ENCODE measurements at places on chromosomes 3 and 15.

DNA sequence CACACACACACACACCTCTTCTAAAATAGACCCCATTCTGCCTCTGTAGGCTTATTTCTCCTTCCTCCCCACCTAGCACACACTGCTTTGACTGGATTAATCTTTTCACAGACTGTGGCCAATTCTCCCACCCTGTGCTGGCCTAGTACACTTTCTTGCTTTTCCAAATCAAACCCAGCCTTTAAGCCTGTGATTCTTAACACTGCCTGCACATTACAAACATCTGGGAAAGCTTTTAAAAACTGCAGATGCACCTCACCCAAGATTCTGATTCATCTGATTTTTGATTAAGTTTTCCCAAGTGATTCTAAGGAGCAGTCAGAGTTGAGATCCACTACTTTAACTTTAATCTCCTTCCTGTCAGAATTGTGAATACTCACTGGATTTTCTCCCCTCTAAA, 12.8 kb downstream of the CSNK1G1 start:
- no peak for DNase-seq

DNA sequence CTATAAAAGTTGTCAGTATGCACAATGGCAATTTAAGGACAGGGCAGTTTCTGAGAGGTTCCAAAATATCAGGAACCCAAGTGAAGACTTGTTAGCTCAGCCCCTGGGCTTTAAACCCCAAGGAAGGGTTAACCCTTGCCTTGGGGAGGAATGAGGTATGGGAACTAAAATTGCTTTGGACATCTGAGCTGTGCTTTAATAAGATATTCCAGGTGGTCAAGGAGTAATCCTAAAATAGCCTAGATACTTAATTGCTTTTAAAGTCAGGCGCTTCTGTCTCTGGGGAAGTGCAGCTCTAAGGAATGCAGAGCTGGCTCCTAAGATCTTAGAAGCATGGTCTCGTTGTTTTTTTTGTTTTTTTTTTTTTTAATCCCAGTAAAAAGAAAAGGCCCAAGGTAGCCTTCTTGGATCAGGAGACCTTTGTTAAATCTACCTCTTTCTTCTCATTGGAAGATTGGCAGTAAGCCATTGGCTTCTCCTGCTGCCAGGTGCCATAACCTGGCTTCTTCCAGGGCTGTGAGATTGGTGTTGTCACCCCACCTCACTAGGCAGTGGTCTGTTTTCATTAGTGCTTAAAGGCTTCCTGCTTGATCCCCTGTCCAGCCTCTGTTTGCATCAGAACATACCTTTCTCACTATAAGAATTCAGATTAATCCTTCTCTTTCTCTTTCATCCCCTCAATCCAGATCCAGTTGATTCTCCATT, 24.5 kb downstream of the ARID3B start:
- DNase-seq, result no peak

DNA sequence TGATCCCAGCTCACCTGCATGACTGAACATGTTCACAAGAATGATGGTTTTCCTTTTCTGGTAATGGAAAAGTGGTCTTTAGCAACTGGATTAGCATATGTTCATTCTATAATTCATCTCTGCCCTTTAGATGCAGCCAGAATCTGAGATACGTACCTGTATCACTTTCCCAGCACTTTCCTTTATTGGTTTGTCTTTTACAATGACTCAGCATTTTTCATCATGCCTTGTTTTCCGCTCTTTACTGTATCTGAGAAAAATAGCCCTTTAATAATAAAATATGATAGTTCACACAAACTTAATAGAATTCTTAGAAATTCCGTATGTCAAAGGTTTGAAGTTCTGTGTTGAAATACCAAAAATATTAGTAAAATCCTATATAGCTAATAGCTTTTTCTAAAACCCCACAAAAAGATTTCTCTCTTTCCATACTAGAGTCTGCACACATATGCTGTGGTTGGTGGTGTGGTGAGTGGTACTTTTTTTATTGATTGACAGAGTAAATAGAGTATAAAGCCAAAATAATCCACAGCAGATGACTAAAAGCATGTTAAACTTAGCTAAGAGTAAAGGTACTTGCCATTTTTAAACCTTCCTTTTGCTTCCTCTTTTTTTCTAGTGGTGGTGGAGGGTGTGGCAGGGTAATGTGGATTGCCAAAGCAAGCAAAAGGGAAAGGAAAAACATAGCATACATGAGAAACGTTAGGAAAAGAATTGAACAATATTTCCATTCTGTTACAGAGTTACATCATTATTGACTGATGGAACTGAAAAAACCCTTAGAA, 328.9 kb upstream of the RBMS3 start:
- DNase-seq, result no peak

- DNase-seq, result no peak
These were observed 106.4 kb upstream of the PTX3 start for GRCh38 chr3:157330206-157330605.

- no peak for DNase-seq
These were observed 207.2 kb downstream of the EPHA3 start for GRCh38 chr3:89314454-89315098.

- no peak for DNase-seq
These were observed at the start of gene ITGB5 for GRCh38 chr3:124887177-124887931. Gene ITGB5, minus strand, starts transcription at chr3:124887365. Its CDS starts 365 bp downstream, at chr3:124887000.

- DNase-seq, result no peak
These were observed 8.6 kb upstream of the ST8SIA2 start for GRCh38 chr15:92385096-92385495.

DNA sequence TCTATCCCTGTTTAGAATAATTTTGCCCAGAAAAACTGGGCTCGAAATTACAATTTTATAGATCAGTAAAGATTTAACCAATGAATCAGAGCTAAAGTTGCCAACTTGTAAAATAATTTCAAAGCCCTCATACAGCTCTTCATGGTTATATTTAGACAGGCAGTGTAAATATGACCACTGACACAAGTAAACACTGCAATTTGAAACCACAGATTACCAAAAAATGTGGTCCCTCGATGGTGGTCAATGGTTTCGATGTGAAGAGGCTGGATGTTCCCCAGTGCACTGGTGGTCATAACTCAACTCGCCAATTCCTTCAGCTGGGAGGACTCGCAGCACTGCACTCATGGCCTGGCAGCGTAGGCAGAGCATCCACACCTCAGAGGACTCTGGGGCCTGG, 28.6 kb downstream of the LRTM1 start:
- no peak for DNase-seq

- no peak for DNase-seq
These were observed 78.0 kb upstream of the RARB start for GRCh38 chr3:25349828-25350724.

DNA sequence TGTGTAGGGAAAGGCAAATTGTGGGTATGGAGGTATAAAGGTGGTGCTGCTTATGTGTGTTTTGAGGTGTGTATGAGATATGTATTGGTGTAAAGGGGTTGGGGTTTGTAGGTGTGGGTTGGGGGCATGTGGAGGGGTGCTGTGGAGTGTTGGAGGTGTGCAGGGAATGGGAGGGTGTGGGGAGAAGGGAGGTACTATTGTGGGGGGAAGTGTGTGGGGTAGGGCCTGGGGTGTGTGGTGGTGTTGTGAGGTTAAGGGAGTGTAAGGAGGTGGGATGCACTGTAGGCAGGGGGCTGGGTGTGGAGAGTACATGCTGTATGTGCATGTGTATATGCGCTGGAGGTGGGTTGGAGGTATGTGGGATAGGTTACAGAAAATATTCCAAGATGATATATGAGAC, 15.7 kb downstream of the CCDC12 start:
- DNase-seq, result no peak

- no peak for DNase-seq
These were observed 12.3 kb upstream of the C3orf22 start for GRCh38 chr3:126571078-126571477.

- no peak for DNase-seq
These were observed 21.8 kb downstream of the SLC6A11 start for GRCh38 chr3:10837849-10838248.

DNA sequence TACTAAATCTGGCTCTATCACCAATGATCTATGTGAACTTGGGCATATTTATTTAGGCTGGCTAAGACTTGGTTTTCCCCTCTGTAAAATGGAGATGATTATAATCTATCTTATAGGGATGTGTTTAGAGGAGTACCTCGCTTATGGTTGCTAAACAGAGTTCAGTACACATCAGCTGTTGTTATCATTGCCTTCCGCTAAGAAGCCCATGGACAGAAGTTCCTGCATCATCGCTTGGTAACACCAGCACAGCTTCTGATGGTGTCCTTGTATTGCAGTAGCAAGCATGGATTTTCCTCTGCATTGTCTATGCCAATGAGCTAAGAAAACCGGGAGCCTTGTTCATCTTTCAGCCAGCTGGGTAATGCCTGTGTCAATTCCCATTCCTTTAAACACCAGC, 73.1 kb upstream of the LRTM1 start:
- no peak for DNase-seq

DNA sequence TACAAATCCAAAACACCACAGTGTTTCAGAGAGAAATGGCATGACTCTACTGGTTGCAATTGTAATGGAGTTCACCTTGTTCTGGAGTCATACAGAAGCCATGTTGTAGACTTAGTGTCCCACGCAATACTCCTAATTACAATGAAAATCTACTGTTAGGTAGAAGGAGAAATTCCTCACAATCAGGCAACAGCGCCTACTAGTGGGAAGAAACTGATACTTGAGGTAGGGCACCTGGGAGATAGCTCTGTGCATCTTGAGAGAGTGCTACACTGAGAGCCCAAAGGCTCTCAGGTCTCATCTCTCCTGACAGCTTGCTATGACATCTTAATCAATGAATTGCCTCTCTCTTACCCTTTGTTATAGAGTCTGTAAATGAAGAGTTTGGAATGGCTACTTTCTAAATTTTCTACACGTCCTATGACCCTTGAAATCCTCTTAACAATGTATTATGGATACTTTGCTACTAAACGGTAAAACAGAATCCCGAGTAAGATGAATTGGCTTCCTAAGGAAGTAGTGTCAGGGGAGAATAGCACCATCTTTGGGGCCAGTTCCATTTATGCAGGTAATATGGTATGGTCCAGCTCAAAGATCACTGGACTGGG, 422.7 kb upstream of the TPRG1 start:
- DNase-seq, result peak; percentile 26

- DNase-seq, result no peak
These were observed 278.4 kb upstream of the ZPLD1 start for GRCh38 chr3:102156426-102156825.

DNA sequence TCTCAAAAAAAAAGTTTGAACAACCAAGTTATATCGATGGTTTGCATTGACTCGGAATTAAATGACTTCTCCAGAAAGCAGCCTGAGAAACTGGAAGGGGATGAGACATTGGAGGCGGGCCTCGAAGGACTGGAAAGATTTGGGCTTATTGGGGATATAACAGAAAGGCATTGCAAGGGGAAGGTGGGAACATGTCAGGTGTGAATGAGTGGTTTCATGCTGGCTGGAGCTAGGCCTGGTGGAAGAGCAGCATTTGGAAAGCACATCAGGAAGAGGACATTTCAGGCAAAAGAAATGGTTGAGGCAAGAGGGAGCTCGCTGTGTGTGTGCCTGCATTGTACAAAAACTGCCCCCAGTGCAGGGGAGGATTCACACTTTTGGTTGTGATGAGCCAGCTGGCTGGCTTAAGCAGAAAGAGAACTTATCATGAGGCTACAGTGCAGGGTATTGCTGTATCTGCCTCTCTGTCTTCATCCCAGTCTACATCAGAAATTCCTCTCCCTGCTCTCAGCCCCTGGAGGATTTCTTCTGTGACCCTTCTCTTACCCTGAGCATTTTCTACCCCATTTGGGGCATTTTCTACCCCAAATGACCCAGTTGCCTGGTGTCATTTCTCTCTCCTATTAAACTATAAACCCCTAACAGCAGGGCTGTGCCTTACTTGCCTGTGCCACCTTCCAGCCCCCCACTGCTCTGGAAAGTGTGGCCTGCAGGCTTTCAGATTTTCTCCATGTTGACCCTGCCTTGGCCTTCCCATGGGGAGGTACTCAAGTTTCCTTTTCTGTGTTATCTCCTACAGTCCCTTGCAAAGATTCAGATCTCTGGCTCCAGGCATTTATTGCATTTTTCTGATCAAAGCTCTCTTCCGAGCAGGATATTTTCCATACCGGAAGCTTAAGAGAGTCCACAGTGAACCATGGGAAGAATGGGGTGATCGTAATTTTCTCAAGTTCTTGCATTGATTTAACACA, 64.4 kb upstream of the FLNB start:
- no peak for DNase-seq

DNA sequence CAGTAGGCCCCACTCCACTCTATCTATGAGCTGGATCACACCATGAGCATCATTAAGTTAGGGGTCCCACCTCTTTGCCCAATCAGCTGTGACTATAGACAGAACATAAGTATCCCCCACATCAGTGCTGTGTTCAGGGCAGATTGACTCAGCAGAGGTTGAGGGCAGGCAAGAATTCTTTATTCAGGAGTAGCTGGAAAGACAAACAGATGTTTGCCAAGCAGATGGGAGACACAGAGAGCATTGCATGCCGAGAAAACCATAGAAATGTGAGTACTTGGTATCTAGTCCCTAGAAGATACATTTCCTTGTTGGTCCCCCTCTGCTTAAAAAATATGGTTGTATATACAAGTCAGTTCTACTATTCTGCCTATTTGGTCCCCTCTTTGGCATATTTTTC, 440.8 kb downstream of the RAP2B start:
- no peak for DNase-seq

DNA sequence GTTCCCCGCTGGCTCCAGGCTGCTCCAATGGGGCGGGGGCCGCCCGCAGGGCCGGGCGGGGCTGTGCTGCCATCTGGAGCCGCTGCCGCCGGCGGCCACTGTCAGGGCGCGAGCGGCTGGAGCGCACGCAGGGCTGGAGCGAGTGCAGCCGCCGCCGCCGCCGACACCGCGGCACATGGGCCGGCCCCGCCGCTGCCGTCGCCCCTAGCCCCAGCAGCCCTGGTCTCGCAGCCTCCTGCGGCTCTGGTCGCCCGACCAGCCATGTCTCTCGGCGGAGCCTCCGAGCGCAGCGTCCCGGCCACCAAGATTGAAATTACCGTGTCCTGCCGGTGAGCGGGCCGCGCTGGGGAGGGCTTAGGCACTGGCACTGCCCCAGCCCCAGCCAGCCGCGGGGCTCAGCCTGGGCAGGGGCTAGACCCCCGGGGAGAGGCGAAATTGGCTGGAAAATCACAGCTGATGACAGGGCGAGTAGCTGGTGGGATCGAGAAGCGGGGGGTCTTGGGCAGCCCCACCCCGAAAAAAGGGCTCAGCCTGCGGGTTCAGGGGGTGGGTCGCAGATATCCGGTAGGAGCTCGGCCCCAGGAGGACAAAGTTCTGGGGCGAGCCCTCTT, at the start of gene CPNE9:
TSS of gene CPNE9 (plus strand) at position 98 of the 611 bp plus-strand sequence. CDS start at position 262, 164 bp downstream.
- no peak for DNase-seq
